NCI-H446 (cell line): ENCODE measurements at places on chromosomes 16 and 17.
A peak's percentile ranks its signal among the peaks of the same experiment; 100 is the strongest.

- no peak for DNase-seq
Observed at GRCh38 chr17:12648498-12648897, 17.2 kb upstream of the MYOCD start.

DNA sequence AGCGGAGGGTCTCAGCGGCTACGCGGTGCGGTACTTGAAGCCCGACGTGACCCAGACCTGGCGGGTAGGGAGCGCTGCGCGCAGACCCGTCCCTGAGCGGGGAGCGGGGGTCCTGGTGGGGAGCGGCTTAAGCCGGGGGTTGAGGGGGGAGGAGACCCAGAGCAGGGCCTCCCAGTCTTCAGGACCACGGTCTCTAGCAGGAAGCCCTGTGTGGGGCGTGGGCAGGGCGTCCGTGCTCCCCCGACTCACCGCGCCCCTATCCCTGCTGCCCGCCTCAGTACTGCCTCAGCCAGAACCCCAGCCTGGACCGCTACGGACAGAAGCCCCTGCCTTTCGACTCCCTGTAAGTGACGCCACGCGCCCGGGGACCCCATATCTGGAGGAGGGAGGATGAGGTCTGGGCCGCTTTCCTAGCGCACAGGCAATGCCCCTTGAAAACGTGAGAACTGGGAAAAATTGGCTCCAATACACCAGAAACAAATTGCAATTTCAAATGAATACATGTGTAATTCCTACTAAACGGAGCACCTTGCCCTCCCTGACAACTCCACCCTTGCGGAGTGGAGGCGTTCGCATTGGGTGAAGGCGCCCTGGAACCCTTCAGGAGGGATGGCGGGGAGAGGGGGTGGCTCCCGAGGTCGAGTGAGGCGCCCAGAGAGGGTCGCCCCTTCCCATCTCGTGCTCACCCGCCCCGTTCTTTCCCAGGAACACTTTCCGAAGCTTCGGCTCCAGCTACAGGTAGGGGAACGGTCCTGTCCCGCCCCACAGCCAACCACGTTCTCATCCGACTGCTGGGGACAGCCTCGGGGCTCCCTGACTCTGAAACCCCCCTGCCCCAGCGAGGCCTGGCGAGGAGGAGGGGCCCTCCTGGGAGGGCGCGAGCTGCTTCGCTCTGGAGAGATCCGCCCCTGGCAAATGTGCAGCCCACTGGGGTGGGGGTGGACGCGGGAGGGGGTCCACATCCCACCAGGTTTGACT is 14.6 kb upstream of the CNGB1 start:
- no peak for DNase-seq

DNA sequence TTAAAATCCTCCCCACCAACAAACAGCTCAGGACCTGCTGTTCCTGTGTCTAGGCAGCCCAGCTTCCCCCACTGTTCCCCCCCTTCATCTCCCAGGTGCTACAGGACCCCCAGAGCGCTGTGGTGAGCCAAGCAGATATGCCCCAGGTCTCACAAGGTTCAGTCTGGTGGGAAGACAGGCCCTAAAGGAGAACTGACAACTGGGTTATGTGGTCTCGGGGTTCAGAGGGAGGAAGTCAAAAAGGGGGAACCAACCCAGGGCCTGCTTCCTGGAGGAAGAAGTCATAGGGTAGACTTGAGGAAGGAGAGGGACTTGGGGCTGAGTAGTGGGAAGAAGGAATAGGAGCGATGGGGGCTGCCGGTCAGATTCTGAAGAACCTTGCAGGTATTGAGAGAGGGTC is 2.6 kb downstream of the RIPOR1 start:
- DNase-seq = no peak

- DNase-seq = peak; percentile 18
Observed at GRCh38 chr16:55478827-55479429, at the start of gene MMP2. Gene MMP2 (plus strand): TSS chr16:55479198. CDS start chr16:55479480, 282 bp downstream.

DNA sequence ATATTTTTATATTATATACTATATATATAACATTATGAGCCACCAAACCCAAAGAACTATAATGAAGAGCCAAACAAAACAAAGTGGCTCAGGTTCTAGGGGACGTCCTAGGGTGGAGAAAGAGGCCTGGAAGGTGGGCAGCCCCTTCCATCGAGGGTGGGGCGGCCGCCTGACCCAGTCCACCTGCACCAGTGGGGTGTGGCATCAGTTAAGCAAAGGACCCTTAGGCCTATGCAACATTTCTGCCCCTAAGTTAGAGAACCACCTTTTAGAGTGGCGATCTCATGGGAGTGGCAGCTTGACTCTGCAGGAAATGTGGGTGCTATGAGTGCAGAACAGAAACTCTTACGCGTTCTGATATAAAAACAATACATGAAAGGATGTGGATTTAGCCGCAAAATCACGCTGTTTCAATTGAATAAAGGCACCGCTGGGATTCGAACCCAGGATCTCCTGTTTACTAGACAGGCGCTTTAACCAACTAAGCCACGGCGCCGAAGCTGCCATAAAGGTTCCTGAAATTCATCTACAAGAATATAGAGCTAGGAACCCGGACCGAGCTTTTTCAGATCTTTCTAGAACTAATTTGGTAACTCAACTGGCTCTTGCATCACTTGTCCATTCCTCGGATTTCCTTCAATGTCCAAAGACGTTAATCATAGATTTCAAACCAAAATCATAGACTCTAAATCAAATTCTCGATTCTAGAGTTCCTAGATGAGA is 15.6 kb upstream of the AURKB start:
- no peak for DNase-seq

DNA sequence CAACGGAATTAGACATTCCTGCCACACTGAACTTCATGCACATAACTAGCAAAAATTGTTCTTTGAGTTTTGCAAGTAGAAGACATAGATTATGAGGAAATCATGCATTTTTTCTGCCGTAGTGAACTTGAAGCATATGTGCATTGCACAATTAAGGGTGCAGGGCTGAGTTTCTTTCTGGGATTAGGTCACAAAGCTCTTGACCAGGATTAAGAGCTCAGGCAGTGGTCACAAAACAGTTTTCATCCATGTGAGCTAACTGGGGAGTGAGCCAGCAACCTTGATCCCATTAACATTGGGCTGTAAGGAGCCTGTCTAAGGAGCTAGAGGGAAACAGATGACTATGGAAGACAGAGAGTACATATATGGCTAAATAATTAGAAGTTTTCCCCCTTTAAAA is 143.7 kb downstream of the PMP22 start:
- DNase-seq = no peak

- no peak for DNase-seq
Observed at GRCh38 chr16:84739349-84740124, 39.7 kb downstream of the USP10 start.

GRCh38 chr16:48284772-48285409 is 37.6 kb upstream of the ABCC11 start:
- DNase-seq = no peak

DNA sequence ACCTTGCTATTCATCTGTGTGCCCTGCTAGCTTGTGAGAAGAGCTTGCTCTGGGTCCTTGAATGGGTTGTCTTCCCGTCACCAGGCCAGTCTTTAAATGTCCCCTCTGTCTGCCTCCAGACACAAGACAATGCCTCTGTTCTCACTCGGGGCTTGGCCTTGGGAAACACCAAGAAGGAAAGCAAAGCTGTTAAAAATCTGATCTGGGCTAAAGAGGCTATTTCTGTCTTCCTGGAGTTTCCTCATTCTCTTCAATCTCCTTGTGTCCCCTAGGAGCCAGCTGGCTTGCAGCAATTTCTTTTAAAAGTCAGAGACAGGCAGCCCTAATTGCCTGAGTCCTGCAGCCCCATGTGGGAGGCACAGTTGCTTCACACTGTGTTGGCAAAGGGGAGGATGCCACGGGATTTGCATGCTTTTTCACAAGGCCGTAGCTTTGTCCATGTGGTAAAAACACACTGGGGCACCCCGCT is 2.5 kb downstream of the DNAI2 start:
- DNase-seq = no peak

GRCh38 chr17:42472709-42473521 is 14.2 kb downstream of the ATP6V0A1 start:
- DNase-seq = no peak

- no peak for DNase-seq
Observed at GRCh38 chr16:73610605-73611156, 562.8 kb upstream of the ZFHX3 start.

- DNase-seq = no peak
Observed at GRCh38 chr17:78325076-78325687, 34.7 kb downstream of the SOCS3 start.

DNA sequence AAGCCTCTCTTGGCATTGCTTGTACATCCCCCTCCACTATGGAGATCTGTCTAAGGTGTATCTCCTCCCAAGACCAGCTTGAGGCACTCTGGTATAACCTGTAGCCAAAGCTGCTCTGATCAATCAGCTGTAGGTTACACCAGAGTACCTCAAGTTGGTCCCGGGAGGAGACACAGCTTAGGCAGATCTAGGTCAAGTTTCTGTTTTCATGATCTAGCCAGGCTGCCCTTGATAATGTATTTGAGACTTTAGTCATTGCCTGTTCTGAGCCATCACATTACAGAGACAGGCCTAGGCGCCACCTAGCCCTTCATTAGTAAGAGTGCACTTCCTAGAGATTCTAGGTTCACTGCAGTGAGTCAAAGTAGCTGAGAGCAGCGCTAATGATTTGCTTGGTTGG is 31.4 kb downstream of the ASGR1 start:
- no peak for DNase-seq

GRCh38 chr17:65604070-65604469 is 42.6 kb upstream of the AXIN2 start:
- DNase-seq = no peak

DNA sequence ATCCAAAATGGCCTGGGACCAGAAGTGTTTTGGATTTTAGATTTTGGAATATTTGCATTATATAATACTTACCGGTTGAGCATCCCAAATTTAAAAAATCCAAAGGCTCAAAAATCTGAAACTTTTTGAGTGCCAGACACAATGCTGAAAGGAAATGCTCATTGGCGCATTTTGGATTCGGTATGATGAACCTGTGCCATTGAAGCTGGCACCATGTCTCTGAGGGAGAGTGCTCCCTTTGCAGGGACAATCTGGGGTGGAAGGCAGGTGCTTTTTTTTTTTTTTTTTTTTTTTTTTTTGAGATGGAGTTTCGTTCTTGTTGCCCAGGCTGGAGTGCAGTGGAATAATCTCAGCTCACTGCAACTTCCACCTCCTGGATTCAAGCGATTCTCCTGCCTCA is 17.7 kb downstream of the SMTNL2 start:
- DNase-seq = no peak

DNA sequence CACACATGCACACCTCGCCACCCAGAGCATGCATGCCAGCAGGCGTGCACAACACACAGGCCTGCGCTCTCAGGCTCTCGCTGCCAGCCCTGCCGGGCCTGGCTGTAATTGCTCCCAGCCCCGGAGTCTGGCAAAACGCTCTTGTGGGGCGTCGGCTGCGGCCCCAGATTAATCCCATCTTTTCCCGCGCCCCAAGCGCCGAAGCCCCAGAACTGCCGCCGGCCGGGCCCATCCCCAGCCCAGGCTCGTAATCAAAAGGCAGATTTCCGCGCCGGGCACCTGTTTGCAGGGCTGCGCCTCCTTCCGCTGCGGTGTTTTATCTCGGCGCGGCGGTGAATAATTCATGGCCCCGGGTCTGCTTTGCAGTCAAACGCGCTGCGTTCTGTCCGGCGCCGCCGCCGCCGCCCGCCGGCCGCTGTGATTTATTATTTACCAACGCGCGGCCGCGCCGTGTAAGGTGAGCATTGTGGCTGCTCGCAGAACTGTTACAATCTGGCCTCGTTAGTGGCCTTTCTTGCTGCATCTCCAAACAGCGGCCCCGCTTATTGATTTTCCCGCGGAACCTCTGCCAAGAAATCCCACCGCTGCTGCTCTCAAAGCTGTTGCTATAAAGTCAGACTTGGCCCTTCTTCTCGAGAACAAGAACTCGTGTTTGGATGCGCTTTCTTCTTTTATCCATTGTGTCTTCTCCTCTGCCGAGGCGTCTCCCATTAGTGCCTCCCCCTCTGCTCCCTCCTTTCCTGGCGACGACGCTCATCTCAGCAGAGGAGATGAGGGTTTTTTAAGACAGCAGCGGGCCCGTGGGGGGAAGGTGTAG is 126.1 kb downstream of the IRX5 start:
- no peak for DNase-seq
